Stimulated activated CD4-positive, alpha-beta T cell treated with anti-CD3 and anti-CD28 coated beads, TNF-alpha, amount 100 ng/mL, for 1 hour (primary cell): ENCODE measurements at places on chromosomes 16 and 17.

DNA sequence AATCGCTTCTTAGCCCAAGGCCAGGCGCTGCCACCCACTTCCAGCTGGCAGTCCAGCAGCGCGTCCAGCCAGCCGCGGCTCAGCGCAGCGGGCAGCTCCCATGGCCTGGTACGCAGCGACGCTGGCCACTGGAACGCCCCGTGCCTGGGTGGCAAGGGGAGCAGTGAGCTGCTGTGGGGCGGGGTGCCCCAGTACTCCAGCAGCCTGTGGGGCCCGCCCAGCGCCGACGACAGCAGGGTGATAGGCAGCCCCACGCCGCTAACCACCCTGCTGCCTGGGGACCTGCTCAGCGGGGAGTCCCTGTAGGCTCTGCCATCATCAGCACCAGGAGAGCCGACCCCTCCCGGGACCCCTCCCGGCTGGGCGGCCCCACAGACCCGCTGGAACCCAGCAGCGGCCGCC lies 24.0 kb downstream of the TMC6 start:
- DNase-seq: no peak

DNA sequence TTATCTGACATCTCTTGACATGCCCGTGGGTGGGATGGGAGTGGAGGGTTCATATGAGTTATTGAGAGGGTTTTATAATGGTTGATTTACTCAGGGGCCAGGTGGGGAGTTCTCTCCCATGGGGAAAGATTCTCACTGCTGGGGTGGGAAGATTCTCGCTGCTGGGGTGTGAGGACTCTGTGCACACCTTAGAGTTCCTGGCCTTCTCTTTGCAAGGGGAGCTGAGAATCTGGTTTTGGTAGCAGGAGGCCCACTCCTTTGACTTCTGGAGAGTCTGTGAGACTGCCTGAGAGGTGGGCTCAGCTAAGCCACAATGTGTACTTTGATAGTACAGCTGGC lies 31.5 kb downstream of the TBX4 start:
- no peak for DNase-seq

DNA sequence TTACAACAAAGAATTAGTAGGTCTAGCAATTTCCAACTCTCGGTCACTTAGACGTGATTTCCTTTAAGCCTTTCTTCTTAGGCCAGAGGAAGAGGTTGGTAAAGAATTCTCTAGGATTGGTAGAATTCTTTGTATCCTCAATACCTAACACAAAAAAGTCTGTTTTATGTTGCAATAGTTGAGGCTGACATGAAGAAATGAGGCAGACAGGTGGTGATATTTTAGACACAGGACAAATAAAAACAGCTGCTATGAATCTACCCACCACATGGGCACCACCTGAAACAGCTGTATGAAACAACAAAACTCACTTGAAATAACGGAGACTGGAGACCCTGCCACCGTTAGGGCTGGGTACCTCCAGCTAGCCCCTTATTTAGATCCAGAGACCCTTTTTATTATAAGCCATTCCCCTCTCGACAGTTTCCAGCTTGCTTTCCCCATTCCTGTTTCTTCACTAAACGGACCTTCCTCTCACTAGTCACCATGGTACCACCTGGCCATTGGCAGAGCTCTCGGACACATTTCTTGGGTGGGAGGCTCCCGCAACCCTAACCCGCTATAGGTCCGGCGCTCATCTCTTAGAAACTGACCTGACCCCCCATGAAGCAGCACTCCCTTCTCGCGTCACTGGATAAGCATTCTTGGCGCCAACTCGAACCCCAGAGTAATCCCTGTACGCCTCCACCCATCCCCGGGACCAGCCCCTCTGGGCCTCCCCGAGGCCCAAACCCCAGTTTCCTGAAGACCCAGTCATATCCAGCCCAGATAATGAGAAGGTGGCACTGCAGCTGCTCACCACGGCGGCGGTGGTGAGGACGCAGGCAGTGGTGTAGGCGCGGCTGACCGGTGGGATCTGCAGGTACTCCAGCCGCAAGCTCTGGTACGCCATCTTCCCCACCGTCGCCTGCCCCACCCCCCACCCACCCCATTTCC lies at the start of gene DERL2:
Gene DERL2 (minus strand): TSS at position 909 of the 936 bp plus-strand sequence. CDS start 17 bp downstream, at position 892.
- no peak for DNase-seq

- no peak for DNase-seq
Measured at GRCh38 chr17:1843947-1844346, 14.1 kb downstream of the RPA1 start.

- DNase-seq: no peak
Measured at GRCh38 chr17:42725143-42725542, 19.7 kb downstream of the EZH1 start.

- no peak for DNase-seq
Measured at GRCh38 chr16:8727857-8728618, 53.6 kb downstream of the ABAT start.

DNA sequence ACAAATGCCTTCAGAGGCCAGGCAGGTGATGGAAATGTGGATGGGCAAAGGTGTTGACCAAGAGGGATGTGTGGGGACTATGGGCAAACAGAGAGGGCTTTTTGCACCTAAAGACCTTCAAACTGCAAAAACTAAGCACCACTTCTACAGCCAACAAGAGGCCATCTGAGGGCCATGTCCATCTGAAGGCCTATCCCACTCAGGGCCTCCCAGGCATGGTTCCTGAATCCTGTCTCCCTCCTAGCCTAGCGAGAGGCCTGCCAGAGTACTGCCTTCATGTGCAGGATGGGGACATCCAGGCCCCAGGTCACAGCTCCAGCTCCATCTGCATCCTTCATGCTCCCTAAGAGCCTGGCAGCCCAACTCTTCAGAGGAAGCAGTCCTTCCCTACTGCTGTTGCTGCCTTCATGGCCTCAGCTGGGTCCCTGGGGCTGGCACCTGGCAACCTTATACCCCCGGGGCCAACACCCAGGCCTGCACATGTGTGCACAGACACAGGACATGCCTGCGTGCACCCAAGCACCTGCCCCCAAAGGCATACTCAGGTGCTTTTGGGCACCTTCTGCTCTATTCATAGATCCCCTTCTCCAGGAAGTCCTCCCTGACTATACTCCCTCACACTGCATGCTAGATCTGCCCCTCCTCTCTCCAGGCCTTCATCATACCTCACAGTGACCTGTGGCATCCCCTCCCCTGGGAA lies 95.2 kb downstream of the C16orf78 start:
- DNase-seq: no peak

GRCh38 chr16:71501547-71501946 lies 12.4 kb upstream of the ZNF19 start:
- no peak for DNase-seq

DNA sequence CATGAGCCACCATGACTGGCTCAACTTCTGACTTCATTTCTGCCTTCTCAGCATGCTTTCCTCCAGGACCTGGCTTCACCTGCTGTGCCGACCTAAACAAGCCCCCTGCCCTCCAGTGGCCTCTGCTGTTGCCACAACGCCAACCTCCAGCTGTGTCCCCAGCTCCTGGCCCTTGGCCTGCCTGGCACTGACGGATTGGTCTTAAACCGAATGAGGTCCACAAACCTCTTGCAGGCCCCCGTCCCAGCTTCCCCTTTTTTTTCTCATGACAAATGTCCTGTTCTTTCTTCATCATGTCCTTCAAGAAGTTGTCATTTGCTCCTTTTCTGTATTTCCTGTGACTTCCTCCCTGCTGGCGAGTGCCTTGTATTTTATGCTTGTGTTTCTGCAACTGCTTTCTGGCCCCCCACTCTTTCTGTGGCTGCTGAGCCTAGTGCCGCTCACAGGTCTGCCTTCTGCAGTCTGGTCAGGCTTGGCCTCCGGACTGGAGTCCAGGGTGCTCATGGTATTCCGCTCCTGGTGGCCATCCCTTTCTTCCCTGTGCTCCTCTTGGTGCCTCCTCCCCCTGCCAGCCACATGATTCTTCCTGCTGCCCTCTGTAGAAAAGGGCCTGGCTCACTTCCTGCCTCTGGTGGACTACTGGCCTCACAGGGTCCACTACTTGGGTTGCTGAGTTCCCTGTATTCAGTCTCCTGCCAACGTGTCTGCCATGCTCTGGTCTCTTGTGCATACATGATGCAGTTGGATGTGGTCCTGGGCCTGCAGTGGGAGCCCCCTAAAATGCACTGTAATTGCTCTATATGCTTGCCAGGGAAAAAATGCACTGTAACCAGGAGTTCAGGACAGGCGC lies 2.9 kb downstream of the ATP6V0C start:
- DNase-seq: no peak

DNA sequence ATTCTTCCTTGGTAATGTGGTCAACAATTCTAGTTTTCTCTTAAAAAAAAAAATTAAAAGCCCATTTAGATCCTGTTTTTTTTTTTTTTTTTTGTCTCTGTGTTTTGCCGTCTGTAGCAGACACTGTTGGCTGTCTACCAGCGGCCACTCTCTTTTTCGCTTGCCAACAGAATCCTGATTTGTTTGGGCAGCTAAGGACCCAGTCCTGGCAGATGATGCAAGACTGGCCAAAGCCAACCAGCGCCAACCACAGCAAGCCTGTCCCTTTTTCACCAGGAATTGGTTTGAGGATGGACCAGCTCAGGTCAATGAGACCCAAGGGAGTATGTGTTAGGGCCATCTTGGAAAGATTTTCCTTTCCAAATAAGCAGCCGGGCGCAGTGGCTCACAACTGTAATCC lies 28.2 kb downstream of the ST3GAL2 start:
- no peak for DNase-seq

DNA sequence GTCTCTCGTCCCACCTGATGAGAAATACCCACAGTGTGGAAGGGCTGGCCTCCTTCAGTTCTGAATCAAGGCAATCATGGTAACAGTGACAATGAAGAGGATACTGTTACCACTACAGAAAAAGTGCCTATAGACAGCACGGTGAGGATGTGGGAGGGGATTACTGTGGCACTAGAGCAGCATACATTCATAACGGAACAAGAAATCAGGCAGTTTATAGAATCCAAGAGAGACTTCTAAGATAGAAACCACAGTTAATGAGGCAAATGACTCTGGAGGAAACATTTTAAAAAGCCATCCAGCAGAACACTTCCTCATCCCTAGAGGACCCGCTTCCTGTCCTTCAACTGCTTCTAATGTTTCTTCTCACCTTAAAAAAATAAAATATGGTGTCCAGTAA lies 2.7 kb downstream of the RUSF1 start:
- no peak for DNase-seq

DNA sequence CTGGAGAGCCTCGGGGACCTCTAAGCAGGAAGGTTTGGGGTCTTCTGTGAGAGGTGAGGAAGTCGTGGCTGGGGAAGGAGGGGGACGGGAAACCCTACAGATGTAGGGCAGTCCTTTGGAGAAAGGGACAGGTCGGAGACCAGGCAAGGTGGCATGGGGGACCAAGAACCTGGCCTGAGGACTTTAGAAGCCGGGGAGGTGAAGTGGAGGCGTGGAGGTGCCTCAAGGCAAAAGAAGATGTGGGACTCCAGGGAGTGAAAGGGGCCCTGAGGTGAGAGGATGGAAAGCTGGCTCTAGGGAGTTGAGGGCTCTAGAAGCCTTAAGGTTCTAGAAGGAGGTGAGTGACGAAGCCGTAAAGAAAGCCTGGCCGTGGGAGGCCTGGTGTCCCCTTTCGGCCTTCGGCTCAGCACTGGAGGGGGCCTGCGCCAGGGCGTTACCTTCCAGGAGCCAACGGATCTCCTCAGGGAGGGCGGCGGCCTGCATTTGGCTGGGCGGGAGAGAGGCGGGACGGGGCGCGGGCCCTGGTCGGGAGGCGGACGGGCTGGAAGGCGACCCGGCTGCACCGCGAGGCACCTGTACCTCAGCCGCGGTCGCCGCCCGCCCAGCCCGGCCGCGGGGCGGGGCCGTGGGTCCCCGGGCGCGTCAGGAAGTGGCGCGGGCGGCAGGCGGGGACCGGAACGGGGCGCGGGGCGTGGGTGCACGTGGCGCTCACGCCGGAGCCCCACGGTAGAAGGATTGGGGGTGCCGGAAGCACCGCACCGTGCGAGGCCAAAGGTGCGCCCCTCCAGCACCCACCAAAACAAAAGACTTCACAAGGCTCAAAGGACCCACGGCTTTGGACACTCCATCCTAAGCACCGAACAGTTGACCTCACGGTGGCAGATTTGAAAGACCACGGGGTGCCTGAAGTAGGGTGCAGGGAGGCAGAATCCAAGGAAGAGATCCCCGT lies at the start of gene SKAP1:
Gene SKAP1 (minus strand): TSS at position 577 of the 949 bp plus-strand sequence.
- no peak for DNase-seq

- DNase-seq: peak; percentile 28
Measured at GRCh38 chr17:75872434-75873351, 5.7 kb downstream of the TRIM47 start.

GRCh38 chr16:87864331-87864989 lies 4.8 kb downstream of the SLC7A5 start:
- DNase-seq: no peak

DNA sequence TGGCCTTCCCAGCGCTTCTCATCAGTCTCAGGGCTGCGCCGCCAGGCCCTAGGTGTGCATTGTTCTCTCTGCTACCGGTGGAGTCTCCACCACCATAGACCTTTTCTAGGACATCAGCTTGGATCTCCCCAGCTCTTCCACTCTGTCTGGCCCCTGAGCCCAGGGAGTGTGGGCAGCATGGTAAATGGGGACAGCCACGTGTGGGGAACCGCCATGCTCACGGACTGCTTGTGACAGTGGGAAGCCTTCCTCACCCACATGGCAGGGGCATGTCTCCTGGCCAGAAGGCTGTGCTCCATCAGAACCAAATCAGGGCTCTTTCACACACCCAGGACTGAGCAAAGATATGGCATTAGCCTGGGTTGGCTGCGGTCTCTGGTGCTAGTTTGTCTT lies 51.3 kb downstream of the TNFRSF13B start:
- no peak for DNase-seq

DNA sequence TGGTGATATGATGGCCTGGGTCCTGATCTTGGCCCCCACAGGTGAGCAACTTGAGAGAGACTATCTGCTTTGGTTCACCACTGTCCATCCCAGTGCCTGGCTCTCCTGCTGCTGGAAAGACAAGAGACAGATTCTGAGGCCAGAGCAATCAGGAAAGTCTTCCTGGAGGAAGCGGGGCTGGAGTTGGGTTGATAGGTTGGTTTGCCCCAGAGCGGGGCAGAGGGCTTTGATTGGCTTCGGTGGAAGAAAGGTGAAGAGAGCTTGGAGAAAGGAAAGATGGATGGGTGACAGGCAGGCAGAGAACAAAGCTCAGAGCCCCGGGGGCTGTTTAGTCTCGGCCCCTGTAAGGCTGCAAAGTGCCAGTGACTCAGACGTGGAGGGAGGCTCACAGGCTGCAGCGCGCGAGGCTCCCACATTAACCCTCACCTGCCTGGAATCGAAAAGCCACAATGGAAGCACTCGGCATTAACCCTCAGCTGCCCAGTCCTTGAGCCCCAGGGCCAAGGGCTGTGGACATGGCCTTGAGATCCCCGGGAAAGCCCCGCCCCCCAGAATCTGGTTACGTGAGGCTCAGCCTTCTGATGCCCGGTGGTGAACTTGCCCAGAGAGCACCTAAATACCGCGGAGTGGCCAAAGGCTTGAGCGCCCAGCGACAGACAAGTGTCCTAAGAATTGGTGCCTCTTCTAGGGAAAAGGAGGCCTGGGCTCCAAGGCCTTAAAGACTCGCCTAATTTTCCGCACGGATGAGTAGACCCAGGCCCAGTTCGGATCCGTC lies 996 bp upstream of the CPNE2 start:
- DNase-seq: no peak

GRCh38 chr16:86862595-86863280 lies 284.4 kb downstream of the FOXL1 start:
- no peak for DNase-seq
